NCI-H2107 (cell line): ENCODE measurements at places on chromosomes 3 and 15.

GRCh38 chr3:193756536-193756935 lies 163.5 kb downstream of the OPA1 start:
- no peak for DNase-seq

- DNase-seq: no peak
Observed at GRCh38 chr3:184663756-184664155, 48.1 kb downstream of the MAGEF1 start.

GRCh38 chr3:27544372-27544865 lies 60.2 kb upstream of the SLC4A7 start:
- DNase-seq: no peak

DNA sequence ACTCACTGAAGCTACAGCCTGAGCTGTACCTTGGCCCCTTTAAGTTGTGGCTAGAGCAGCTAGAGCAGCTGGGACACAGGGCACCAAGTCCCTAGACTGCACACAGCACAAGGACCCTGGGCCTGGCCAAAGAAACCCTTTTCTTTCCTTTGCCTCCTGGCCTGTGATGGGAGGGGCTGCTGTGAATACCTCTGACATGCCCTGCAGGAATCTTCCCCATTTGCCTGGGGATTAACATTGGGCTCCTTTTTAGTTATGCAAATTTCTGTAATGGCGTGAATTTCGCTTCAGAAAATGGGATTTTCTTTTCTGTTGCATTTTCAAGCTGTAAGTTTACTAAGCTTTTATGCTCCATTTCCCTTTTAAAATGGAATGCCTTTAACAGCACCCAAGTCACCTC lies 611.2 kb upstream of the ARPP21 start:
- no peak for DNase-seq

DNA sequence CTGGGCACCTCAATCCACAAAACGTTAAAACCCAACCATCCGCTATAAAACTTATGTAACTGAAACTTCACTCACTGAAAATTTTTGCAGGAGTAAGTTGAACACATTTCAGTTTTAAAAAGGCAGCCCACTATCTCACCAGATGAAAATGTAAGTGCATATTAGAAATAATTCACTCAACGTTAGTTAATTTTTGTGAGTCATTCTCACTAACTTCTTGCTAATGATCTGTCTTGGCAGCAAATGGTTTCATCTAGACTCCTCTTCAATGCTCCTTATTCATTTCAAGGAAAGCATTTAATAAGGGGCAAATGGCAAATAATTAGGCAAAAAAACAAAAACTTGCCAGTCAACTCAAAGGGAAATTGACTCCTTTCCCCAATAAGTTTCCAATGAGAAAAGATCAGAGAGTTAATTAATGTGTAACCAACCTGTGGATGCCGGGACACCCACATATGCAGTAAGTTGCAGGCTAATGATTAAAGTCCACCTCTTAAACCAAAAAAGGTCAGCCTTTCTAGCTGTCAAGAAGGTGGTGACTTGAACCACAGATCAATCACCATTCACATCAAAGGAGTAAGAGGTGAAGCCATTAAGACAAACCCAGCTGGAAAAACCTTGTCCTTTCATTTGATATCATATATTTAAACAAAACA lies 22.9 kb upstream of the PRICKLE2 start:
- no peak for DNase-seq

- DNase-seq: no peak
Observed at GRCh38 chr3:37241880-37242279, 67.5 kb upstream of the LRRFIP2 start.

- peak; percentile 29 for DNase-seq
Observed at GRCh38 chr15:67967871-67968431, 86.2 kb upstream of the PIAS1 start.

- DNase-seq: no peak
Observed at GRCh38 chr3:3069723-3070122, 40.5 kb downstream of the IL5RA start.

GRCh38 chr3:154242766-154243165 lies 81.5 kb downstream of the DHX36 start:
- DNase-seq: no peak

GRCh38 chr15:71707230-71708050 lies 102.9 kb upstream of the NR2E3 start:
- no peak for DNase-seq

DNA sequence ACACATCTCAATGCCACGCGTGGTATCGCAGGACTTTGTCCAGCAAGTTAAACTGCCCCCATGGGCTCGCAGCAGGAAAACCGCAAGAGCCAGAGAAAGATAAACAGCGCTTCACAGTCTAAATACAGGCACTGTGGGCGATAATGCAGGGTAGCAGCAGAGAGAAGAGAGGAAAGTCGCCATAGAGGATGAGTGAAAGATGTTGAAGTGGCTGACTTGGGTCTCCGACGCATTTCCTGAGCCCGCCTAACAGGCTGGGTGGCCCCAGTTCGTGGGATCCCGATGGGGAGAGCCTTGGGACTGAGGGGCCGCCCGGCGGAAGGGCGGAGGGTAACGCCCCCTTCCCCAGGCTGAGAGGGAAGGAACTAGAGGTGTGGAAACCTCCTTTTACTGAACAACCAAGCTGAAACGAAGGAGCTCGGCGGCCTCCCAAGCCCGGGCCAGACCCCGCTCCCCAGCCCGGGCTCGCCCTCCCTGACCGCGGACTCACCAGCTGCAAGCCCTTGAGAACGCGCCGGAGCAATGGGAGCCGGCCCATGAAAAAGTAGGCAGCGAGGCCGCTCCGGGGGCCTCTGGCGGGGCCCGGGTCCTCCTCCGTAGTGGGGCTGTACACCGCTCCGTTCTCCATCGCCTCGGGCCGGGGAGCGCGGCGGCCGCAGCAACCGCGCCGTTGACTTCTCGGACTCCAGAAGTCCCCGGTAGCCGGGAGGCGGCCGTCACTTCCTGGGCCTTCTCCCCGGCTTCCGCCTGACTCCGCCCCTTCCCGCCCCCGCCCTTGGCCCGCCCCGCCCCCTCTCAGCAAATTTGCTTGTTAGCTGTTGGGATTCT lies at the start of gene CMTM6:
TSS of gene CMTM6 (minus strand) at position 735 of the 828 bp plus-strand sequence. CDS start at position 628, 107 bp downstream.
- DNase-seq: no peak

GRCh38 chr3:67937498-67938118 lies 283.2 kb upstream of the SUCLG2 start:
- no peak for DNase-seq
